ENCODE measurements at places on chromosomes 2 and 18. TPM values are rescaled to one million over a fixed set of nuclear protein-coding genes. Genes with fewer than 3 reads are reported as not detected.

The GLI2 gene
- total RNA-seq = 0.31 TPM

The SIGLEC15 gene
- not detected for total RNA-seq

The SLC8A1 gene
- 4.2 TPM for total RNA-seq

The OTOS gene
- not detected for total RNA-seq

The STARD6 gene
- total RNA-seq = not detected
